ENCODE measurements at places on chromosomes 12 and 14.

DNA sequence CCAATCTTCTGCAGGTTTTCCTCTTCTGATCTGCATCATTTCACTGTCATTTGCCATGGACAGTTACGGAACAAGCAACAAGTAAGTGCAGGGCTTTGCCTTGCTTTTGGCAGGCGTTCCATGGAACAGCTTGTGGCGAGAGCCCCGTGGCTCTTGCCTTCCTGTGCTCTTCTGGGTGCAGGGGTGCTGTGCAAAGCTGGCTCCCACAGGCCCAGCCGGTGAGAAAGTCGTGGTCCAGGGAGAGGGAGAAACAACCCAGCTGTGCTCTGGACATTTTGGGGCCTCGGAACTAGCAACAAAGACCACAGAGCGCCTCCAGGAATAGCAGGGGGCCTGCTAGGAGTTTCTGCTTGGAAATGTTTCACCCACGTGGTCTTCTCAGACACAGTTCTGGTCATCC lies 164.7 kb downstream of the ADGRD1 start:
- no peak for DNase-seq

GRCh38 chr14:78512021-78512420 lies 341.8 kb downstream of the NRXN3 start:
- DNase-seq = no peak

GRCh38 chr14:92586963-92587699 lies 73.5 kb downstream of the RIN3 start:
- no peak for DNase-seq

DNA sequence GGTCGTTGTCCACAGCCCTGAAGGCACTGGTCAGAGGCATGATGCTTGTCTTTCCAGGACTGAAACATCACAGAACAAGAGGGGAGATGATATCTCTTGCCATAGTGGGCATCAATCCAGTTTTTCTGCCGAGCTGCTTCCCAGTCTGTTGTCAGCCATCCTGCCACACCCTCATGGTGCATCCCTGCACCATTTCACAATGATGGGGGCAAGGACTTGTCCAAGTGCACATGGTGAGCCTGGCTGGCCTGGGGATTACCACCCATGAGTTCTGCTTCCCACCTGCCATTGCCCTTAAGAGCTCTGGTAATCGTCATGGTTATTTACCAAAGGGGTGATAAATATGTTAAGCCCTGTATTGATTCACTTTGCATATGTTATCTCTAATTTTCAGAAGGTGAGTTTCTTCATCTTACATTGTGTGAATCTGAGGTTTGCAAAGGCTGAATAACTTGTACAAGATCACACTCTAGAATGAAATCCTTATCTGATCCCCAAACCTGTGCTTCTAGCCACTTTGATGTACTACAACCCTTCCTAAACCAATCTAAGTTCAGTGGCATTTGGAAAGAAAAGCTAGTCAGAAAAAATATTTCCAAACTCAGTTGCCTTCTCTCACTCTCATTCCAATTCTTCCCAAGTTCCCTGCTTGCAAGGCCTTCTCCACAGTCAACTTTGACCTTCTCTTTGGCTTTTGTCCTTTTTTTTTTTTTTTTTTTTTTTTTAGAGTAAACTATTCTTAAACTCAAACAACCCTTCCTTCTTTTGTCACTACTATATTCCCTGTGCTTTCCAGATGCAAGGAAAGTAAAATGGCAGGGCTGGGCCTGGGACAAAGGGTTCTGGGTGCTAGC lies 2.3 kb downstream of the AVIL start:
- DNase-seq = no peak

DNA sequence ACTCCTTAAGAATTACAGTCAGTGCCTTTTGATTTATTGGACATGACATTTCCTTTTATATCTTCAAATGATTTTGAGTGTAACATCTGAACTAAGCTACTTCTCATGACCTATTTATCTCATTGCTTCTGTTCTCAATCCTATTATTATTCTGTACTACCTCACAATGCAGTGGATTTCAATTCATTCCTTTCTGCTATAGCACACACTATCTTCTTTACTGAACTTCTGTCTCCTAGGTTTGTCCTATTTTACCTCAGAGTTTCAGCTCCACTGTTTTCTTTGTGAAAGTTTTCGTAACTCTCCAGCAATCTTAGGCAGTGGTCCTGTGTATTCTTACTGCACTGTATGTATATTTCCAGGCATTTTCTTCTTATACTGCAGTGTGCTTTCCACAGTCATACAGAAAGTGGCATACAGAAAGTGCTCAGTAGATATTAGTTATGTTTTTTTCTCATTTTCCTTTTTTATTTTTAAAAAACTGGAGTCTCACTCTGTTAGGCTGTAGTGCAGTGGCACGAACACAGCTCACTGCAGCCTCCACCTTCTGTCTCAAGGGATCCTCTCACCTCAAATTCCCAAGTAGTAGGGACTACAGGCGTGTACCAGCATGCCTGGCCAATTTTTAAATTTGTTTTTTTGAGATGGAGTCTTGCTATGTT lies 368.6 kb upstream of the RGS6 start:
- no peak for DNase-seq

DNA sequence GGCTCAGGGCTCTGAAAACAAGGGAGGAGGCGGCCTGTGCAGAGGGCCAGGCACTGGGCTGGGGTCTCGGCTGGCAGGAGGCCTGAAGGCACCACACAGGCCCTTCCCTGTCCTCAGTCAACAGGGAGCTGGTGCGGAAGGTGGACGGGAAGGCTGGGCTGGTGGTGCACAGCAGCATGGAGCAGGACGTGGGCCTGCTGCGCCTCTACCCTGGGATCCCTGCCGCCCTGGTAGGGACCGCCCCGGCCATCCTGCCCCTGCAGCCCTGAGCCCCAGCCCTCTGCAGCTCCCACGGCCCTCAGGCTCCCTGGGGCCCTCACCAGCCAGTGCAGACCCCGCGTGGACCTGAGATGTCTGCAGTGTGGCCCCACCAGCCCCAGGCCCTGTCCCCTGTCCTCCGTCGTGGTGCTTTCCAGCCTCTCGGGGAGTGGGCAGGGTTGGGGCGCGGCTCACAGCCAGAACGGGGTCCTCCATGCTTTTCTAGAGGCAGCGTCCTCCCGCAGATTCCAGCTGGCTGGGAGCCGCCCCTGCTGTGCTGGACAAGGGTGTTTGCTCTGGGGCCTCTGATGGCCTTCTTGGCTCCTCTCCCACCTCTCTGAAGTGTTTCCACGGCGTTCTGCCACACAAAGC lies 18.1 kb downstream of the ASPG start:
- DNase-seq = no peak

DNA sequence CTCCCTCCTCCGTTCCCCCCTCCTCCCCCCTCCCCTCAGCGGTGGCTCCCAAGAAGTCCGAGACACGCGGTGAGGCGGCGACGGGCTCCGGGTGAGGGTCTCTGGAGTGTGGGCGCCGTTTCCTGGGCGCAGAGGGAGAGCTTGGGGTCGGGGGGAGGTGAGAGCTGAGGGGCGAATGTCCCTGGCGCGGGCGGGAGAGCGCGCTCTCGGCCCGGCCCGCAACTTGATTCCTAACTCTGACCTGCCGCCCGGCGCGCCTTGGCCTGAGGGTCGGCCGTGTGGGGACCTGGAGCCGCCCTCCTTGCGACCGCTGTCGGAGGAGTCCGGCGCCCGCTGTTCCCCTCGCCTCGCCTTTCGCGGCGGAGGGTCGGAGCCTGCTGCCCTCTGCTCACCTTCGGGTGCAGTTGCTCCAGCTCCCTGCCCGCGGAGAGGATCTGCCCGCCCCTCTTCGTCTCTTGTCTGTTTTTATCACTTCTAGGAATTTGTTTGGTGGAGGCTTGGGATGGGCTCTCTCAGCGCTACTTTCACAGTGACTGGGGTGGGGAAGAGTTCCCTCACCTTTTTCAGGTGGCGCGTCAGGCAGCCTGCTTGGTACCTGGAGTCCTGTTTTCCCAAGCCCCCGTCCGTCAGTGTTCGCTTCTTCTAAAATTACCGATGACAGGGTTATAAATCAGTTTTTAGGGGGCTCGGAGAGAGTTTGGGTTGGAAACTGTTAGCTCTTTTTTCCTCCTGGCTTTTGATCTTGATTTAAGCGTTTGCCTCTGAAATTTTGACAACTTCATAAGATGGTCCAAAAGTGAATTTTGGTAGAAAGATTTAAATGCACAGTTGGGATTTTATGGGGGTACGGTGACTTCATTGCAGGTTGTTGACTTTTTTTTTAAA lies 495 bp downstream of the ADIPOR2 start:
- no peak for DNase-seq

- no peak for DNase-seq
These were observed 13.5 kb downstream of the CEP170B start for GRCh38 chr14:104878582-104878981.

DNA sequence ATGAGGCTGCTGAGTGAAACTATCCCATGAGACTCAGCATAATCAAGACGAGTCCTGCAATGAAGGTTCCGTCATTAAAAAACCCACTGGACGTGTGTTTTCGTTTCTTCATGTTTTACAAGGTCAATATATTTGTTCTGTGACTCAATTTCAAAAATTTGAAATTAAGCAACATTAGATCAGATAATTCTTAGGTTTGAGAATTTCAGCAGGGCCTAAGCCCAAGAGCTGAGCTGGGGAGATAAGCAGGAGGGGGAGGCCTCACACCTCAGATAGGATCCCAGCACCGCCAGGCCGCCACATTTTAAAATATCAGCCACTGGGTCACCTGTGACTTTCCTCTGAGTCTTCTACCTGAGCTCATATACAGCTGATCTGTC lies 13.3 kb downstream of the STX2 start:
- DNase-seq = no peak

GRCh38 chr14:89588840-89589296 lies 171.8 kb upstream of the FOXN3 start:
- no peak for DNase-seq

DNA sequence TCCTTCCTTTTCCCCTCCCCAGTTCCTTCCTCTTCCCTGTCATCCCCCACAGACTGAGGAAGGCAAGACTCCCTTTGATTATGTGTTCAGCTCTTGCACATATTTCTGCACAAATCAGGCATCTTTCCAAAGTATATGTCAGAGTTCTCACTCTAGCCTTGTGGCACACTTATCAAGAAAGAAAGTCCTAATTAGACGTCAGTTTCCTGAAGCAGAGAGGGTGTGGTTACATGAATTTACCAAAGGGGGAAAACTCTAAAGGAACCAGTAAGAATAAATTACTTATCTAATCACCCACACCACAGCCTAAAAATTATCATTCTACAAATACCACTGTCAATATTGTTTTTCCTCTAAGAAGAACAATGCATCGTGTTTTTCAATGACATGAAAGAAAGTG lies 120.7 kb upstream of the GRIP1 start:
- DNase-seq = no peak

- DNase-seq = no peak
These were observed 56.7 kb downstream of the PKP2 start for GRCh38 chr12:32839828-32840227.

GRCh38 chr14:102392506-102392905 lies 29.8 kb downstream of the TECPR2 start:
- DNase-seq = no peak

- DNase-seq = no peak
These were observed 172.4 kb upstream of the CAND1 start for GRCh38 chr12:67096533-67097318.

- DNase-seq = no peak
These were observed 29.8 kb downstream of the MED21 start for GRCh38 chr12:27052176-27052575.

GRCh38 chr12:32566663-32567295 lies 112.3 kb upstream of the DNM1L start:
- DNase-seq = no peak

GRCh38 chr12:95497031-95497430 lies 23.1 kb downstream of the METAP2 start:
- no peak for DNase-seq

GRCh38 chr14:55976655-55977054 lies 141.6 kb upstream of the PELI2 start:
- DNase-seq = no peak

DNA sequence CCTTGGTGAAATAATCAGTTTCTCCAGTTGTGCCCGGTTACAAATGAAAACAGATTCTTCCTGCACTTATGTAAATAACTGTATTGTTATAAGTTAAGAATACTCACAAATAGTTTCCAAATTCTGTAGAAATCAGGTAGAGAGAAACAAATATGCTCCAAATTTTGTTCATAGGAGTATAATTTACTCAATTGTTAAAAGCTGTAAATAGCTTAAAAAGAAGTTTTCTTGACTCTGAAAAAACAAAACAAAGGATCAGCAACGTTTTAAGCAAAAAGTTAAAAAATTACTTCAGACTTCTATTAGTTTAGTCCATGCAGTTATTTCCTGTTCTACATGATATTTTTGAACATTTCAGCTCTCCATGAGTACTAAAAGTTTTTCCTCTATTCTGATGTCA lies 30.0 kb upstream of the SLC38A4 start:
- DNase-seq = no peak

- no peak for DNase-seq
These were observed 608.6 kb downstream of the DIO2 start for GRCh38 chr14:79602742-79603141.

GRCh38 chr12:45289245-45290215 lies 73.6 kb downstream of the ANO6 start:
- DNase-seq = no peak

- no peak for DNase-seq
These were observed 176.2 kb downstream of the PHLDA1 start for GRCh38 chr12:75855360-75855759.

DNA sequence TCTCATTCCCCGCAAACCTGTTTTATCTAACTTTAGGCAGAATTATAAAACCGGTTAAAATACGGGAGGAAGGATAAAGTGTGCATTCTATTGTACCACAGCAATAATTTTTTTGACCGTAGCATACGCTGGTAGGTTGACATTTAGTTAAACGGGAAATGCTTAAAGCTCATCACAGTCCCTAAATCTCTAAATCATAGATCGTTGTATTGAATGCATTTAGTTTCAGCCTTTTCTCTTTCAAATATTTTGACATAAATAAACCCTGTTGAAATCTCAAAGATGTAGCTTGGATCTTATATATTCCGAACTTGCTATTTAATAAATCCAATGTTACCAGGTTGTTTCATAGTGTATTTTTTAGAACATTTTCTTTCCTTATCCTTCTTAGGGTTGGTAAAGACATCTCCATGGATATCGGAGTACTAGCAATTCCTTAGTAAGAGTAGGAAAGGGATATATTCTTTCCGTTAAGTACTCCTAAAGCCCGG lies 798 bp downstream of the CLEC2B start:
- no peak for DNase-seq

- no peak for DNase-seq
These were observed 2.7 kb downstream of the M6PR start for GRCh38 chr12:8946733-8947132.

GRCh38 chr12:120710805-120711296 lies 593 bp downstream of the UNC119B start:
- no peak for DNase-seq

GRCh38 chr12:94795520-94795919 lies 145.2 kb upstream of the TMCC3 start:
- DNase-seq = no peak
